ENCODE measurements at places on chromosomes 16 and 17. TPM values are rescaled to one million over a fixed set of nuclear protein-coding genes. Genes with fewer than 3 reads are reported as not detected.
A peak's percentile ranks its signal among the peaks of the same experiment; 100 is the strongest.

GRCh38 chr16:85543536-85543935 lies 69.6 kb upstream of the GSE1 start:
- no peak overlapping the region for H3K4me3 ChIP-seq
- no peak for DNase-seq
- H3K36me3 ChIP-seq = no peaks in the 10 kb centered on the region

DNA sequence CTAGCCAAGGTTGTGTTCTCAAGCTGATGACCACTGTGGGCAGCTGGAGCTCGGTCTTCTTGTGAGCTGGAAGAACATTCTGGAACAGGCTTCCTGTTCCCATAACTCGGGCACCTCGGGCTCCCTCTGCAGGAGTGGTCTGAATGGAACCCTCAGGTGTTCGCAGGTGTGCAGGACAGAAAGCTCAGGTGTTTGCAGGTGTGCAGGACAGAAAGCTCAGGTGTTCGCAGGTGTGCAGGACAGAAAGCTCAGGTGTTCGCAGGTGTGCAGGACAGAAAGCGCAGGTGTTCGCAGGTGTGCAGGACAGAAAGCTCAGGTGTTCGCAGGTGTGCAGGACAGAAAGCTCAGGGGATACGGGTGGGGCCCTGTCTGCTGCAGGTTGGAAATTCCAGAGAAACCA lies 109.0 kb upstream of the CACNG5 start:
- no peak overlapping the region for H3K27ac ChIP-seq
- no peaks in the 10 kb centered on the region for H3K36me3 ChIP-seq
- H3K4me1 ChIP-seq = peaks cover 28% of the 10 kb centered on the region
- no peak overlapping the region for H3K4me3 ChIP-seq
- no peaks in the 10 kb centered on the region for H3K27me3 ChIP-seq

DNA sequence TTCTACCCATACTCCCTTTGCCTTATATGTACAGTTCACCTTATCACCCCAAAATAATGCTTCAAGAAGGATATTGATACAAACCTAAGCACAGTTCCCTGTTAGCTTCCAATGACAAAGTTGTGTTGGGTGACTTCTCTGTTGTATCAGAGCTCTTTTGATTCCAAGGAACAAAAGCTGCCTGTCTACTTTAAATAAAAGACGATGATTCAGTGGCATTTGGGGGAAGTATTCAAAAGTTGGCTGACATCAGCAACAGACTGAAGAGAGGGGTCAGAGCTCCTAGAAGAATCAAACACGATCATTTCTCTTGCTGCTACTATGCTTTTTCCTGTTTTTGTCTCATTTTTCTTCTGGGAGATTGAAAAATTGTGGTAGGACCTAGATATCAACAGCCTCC lies 69.4 kb upstream of the CA10 start:
- no peak for DNase-seq
- H3K27ac ChIP-seq = no peak overlapping the region
- no peaks in the 10 kb centered on the region for H3K4me1 ChIP-seq
- no peaks in the 10 kb centered on the region for H3K36me3 ChIP-seq

DNA sequence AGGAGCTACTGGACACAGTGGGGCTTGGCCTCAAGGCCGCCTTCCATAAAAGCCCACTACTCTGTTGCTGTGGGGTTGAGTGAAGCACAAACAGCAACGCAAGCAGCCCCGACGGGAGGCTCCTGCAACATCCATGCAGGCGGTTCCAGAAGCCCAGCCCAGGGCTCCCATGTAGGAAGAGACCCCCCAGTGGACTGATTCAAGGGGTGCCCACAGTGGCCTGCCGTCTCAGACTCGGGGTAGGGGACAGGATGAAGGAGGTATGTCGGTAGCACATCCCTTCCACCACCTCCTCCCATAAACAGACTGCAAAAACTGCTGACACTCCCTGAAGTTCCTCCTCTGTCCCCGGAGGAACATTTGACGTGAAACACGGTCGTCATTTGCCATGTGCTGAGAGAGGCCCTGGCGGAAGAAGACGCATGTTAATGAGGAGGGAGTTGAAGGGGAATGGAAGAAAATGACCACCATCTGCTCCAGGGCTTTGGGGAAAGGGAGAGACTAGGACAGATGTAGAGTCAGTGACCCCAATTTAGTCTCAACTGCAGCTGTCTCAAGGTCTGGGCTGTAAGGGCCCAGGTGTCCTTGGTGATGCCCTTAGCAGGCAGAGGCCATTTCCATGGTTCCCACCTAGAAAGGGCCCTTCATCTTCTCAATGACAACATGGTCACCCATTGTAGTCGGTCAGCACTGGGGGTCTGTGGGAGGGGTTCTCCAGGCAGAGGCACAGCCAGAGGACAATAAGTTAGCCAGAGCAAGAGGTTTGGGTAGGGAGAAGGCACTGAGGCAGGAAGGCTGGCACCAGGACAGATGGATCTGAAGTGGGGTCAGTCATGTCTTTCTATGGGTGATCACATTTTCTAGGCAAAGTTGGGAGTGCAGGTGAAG lies 200.6 kb downstream of the CPPED1 start:
- H3K4me1 ChIP-seq = no peaks in the 10 kb centered on the region
- DNase-seq = no peak
- H3K36me3 ChIP-seq = no peaks in the 10 kb centered on the region
- H3K4me3 ChIP-seq = no peak overlapping the region
- no peak overlapping the region for H3K27ac ChIP-seq

DNA sequence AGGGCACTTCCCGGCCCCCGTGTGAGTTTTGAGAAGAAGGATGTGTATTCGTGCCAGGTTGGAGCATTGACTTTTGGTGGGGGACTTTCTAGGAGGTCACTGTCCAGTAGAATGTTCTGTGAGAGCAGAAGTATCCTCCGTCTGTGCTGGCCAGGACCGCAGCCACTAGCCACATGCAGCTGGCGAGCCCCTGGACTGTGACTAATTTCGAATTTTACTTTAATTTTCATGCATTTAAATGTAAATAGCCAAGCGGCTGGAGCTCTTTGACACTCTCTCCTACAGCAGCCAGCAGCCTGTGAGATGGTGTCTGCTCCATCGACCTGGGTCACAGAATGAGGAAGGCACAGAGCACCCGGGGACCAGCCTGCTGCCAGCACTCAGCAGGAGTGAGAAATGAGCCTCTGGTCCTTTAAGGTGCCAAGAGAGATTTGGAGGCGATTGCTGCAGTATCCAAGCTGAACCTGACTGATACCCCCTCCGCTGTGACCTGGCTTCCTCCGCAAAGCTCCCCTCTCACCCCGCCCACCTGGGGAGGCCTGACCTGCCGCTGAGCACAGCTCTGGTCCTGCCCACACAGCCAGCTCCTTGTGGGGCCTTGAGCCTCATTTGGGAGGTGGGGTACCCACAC lies 7.8 kb downstream of the ATP2A3 start:
- peaks cover 44% of the 10 kb centered on the region for H3K4me1 ChIP-seq
- peak overlapping the region; percentile 3 for H3K4me3 ChIP-seq
- peak; percentile 41 for DNase-seq
- H3K27me3 ChIP-seq = no peaks in the 10 kb centered on the region
- H3K36me3 ChIP-seq = no peaks in the 10 kb centered on the region
- H3K27ac ChIP-seq = no peak overlapping the region

DNA sequence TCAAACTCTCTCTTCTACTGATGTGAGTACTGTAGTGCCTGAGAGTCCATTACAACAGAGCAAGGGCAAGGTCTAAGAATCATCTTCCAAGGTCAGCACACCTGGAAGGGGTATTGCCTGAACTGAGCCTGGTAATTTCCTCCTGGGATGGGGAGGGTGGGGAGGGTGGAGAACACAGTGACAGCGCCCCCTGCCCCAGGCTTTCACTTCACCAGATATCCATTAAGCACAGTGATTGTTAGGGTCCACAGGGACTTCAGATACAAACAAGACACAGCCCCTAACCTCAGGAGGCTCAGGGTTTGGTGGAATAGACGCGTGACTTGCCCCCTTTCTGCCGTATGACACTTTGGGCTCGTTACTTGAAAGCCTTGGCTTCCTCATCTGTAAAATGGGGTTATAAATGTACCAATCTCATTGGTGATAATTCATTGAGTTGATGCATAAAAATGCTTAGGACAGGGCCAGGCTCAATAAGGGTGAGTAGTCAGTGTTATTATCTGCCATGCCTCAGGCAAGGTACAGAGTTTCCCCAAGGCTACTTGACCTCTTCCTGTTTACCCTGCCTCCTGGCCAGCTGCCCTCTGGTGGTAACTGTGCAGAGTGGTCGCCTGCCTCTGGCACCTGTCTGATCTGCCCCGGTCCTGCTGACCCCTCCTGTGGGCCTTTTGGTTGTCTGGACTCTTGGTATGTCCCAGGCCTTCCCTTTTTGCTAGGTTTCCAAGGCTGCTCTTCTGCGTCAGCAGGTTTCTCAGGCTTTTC lies 13.1 kb upstream of the BRD7 start:
- H3K27ac ChIP-seq = no peak overlapping the region
- H3K4me1 ChIP-seq = no peaks in the 10 kb centered on the region
- no peaks in the 10 kb centered on the region for H3K36me3 ChIP-seq

DNA sequence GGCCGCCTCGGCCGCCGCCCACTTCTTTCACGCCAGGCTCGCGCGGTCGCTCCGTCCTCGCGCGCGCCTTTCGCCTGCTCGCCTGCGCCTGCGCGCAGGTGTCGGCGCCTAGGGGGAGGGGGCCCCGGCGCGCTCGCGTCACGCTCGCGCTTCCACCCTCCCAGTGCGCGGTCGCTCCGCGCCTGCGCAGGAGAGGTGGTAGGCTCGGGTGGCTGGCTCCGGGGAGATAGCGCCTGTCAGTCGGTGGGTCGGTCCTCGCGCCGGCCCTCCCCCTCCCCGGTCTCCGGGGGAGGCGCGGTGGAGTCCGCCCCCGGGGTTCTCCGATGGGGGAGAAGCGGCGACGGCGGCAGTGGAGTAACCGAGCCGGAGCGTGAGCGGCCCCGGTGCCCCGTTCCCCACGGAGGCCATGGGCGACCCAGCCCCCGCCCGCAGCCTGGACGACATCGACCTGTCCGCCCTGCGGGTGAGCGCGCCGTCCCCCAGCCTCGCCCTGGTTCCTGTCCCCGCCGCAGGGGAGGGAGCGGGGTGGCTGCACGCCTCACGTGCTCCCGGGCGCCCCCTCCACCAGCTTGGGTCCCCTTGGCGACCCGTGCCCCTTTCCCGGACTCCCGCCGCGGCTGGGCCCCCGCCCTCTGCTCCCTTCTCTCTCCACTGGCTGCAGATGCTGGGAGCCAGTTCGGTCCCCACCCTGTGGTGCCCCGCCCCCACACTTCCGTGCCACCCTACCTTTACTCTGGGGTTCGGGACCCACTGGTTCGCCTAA lies at the start of gene MINK1:
Gene MINK1 (plus strand): TSS at position 163 of the 763 bp plus-strand sequence. CDS start 244 bp downstream, at position 407.
- no peaks in the 10 kb centered on the region for H3K27me3 ChIP-seq
- H3K36me3 ChIP-seq = no peaks in the 10 kb centered on the region
- peak within 1 kb of the TSS; percentile 94 for H3K27ac ChIP-seq
- peak; percentile 83 for DNase-seq
- peak within 1 kb of the TSS; percentile 88 for H3K4me3 ChIP-seq
- H3K4me1 ChIP-seq = peaks cover 11% of the 10 kb centered on the region

DNA sequence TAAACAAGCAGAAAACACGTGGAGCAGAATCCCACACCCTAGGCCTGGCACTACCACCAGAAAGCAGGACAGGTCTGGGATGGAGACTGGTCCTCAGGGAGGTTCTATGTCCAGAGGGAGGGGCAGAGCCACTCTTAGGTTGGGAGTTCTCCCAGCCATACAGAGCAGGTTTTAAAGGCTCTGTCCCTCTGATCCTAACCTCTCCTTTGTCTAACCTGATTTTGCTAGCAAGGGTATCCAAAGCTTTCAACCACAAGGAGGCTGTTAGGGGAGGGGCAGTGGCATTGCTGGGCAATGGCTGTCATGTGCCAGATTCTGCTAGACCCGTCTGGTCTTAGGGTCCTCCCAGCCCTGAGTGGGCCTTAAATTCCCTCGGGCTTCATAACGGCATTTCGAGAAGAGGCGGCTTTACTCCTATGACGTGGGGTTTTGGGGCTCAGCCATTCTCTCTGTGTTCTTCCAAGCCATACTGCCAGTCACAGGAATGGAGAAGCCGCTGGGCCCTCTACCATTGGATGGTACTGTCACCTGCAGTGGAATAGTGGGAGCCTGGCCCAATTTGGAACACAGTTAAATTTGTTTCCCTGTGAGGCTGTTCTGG lies 5.7 kb downstream of the TPPP3 start:
- H3K4me1 ChIP-seq = peaks cover 17% of the 10 kb centered on the region
- H3K27me3 ChIP-seq = peaks cover 9% of the 10 kb centered on the region
- no peak for DNase-seq
- H3K4me3 ChIP-seq = no peak overlapping the region
- H3K36me3 ChIP-seq = no peaks in the 10 kb centered on the region

GRCh38 chr16:87541872-87542234 lies 49.0 kb upstream of the ZCCHC14 start:
- H3K27me3 ChIP-seq = no peaks in the 10 kb centered on the region
- H3K4me1 ChIP-seq = peaks cover 8% of the 10 kb centered on the region
- H3K27ac ChIP-seq = no peak overlapping the region
- no peaks in the 10 kb centered on the region for H3K36me3 ChIP-seq
- no peak for DNase-seq
- no peak overlapping the region for H3K4me3 ChIP-seq

DNA sequence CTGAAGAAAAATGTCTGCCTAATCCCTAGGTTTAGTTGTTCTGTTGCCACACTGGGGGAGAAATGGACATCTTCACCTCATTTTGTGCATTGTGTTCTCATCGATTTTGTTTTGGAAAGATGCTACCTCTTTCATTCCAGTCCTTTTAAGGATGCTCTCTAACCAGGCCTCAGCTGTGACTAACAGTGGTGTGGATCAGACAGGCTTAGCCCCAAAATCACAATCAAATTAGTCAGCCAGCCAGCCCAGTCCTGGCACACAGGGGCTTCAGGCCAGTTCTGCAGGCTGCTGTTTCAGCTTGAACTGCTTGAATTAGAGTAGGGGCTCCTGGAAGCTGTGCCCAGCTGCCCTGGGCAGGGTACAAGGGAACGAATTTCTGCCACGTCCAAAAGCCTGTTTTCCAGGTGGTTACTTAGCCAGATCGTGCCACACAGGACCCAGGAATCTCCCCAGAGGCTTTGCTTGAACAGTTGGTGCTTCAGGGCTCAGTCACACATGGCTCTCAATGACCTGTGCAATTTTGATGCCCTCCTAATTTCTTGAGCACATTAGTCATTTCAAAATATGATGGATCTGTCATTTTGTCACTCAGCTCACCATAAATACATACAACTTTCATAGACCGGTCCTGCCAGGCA lies 60.7 kb downstream of the CLEC16A start:
- H3K27ac ChIP-seq = no peak overlapping the region
- H3K4me3 ChIP-seq = no peak overlapping the region
- H3K36me3 ChIP-seq = no peaks in the 10 kb centered on the region
- no peak for DNase-seq

GRCh38 chr16:77223184-77223583 lies 24.0 kb downstream of the SYCE1L start:
- peaks cover 6% of the 10 kb centered on the region for H3K4me1 ChIP-seq
- H3K36me3 ChIP-seq = no peaks in the 10 kb centered on the region
- no peaks in the 10 kb centered on the region for H3K27me3 ChIP-seq
- peak; percentile 87 for DNase-seq
- no peak overlapping the region for H3K4me3 ChIP-seq

The GDPD3 gene
- 0.94 TPM for total RNA-seq

The RPRML gene
- 16.4 TPM for total RNA-seq

The CDC6 gene
- total RNA-seq = 79.9 TPM

The USP43 gene
- 7.2 TPM for total RNA-seq

The GPR142 gene
- not detected for total RNA-seq

The MMP15 gene
- total RNA-seq = 79.1 TPM

Data from GM23338 (cell line).